Memory B cell (primary cell): ENCODE measurements at places on chromosomes 16 and 17.

- no peak overlapping the region for H3K27ac ChIP-seq
- DNase-seq: no peak
- H3K4me1 ChIP-seq: peaks cover 12% of the 10 kb centered on the region
- H3K4me3 ChIP-seq: no peak overlapping the region
These were observed 13.0 kb downstream of the PITPNC1 start for GRCh38 chr17:67390006-67390645.

- H3K36me3 ChIP-seq: no peaks in the 10 kb centered on the region
- no peak overlapping the region for H3K27ac ChIP-seq
- peaks cover 6% of the 10 kb centered on the region for H3K4me1 ChIP-seq
- no peaks in the 10 kb centered on the region for H3K27me3 ChIP-seq
- peak overlapping the region; percentile 31 for H3K4me3 ChIP-seq
- DNase-seq: no peak
These were observed 46.4 kb downstream of the SLFN5 start for GRCh38 chr17:35289222-35289621.

DNA sequence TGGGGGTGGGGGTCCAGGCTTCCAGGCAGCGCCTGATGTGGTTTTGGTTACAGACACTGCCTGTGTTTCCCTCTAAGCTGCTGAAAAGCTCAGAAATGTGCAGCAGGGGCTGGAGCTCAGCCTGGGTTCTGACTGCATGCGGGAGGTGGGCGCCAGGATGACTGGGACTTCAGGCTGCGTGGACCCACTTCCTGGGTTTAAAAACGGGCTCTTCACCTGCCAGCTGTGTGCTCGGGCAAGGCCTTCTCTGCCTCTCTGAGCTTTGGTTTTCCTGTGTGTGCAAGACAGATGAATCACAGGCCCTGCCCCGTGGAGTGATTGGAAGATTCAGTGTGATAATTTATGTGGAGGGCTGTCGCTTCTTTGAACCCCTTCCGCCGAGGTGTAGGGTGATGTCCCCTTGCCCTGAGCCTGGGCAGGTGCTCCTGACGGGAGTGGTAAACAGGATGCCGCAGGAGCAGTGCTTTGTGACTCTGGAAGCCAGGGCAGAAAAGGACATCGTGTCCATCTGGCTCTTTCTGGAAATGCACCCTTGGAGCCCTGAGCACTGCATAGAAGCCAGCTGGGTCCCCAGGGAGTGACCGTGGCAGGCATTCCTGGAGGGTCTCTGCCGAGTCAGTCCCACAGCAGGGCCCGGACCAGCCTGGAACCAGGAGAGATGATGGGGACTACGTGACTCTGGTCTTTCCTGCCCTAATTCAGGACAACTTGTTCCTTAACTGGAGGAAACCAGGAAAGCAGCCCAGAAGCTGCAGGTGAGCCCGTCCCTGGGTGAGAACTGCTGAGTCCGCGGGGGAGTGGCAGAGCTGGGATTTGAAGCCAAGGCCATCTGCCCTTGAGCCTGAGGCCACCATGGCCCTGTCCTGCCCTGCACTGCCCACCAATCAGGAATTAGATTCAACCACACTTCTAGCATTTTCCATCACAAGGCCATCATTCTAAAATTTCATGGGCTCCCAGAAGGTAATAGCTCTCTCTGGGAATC lies 28.5 kb upstream of the SLC7A5 start:
- H3K4me3 ChIP-seq: no peak overlapping the region
- no peak for DNase-seq
- no peak overlapping the region for H3K27ac ChIP-seq
- peaks cover 4% of the 10 kb centered on the region for H3K27me3 ChIP-seq
- no peaks in the 10 kb centered on the region for H3K36me3 ChIP-seq

DNA sequence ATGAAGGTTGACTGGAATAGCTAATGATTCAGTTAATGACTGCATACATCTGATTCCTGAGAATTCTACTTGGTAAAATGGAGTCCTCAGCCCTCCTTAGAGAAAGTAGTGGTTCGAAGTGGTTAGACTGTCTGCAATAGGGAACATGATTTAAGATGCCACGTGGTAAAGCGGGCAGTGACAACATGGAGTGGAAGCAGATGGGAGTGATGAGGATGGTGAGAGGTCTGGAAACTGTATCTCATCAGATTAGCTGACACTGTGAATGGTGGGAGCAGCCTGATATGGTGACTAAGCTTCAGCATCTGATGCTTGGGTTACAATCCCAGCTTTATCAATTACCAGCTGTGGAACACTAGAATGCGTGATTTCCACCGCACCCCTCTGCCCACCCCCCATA lies 8.4 kb downstream of the CDH11 start:
- no peaks in the 10 kb centered on the region for H3K27me3 ChIP-seq
- no peak overlapping the region for H3K4me3 ChIP-seq
- no peaks in the 10 kb centered on the region for H3K36me3 ChIP-seq
- DNase-seq: no peak

DNA sequence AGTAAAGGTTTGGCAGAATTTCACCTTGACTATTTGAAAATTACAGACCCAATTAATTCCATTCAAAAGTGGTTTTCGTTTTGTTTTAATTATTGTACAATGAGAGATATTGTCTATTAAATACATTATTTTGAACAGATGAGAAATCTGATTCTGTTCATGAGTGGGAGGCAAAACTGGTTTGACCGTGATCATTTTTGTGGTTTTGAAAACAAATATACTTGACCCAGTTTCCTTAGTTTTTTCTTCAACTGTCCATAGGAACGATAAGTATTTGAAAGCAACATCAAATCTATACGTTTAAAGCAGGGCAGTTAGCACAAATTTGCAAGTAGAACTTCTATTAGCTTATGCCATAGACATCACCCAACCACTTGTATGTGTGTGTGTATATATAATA lies 72.6 kb downstream of the CDK12 start:
- H3K36me3 ChIP-seq: peaks cover 12% of the 10 kb centered on the region
- no peak overlapping the region for H3K4me3 ChIP-seq
- no peak overlapping the region for H3K27ac ChIP-seq
- DNase-seq: no peak

DNA sequence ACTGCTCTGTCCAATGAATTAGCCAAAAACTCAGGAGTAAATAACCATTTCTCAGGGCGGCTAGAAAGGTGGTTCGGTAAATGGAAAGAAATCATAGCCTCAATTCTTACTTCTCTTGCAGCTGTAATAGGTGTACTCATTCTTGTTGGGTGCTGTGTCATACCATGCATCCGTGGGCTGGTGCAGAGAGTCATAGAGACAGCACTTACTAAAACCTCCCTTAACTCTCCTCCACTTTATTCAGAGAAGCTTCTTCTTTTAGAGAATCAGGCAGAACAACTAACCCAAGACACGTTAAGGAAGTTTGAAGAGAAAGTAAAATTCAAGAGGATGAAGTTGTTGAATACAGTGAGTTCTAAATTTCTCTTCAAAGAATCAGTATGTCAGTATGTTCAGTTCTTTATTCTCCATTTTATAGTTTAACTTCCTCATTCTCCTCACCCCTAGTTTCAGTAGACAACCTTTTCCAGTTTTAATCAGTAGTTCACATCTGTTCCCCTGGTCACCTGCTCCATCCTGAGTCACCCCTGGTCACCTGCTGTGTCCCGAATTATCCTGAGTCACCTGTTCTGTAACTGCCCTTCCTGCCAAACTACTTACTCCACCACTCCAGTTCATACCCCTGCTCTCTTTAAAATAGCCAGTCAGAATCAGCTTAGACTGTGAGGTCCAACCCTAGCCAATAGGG lies 85.9 kb downstream of the EMP2 start:
- DNase-seq: no peak
- no peaks in the 10 kb centered on the region for H3K4me1 ChIP-seq
- H3K27me3 ChIP-seq: no peaks in the 10 kb centered on the region
- H3K27ac ChIP-seq: no peak overlapping the region

DNA sequence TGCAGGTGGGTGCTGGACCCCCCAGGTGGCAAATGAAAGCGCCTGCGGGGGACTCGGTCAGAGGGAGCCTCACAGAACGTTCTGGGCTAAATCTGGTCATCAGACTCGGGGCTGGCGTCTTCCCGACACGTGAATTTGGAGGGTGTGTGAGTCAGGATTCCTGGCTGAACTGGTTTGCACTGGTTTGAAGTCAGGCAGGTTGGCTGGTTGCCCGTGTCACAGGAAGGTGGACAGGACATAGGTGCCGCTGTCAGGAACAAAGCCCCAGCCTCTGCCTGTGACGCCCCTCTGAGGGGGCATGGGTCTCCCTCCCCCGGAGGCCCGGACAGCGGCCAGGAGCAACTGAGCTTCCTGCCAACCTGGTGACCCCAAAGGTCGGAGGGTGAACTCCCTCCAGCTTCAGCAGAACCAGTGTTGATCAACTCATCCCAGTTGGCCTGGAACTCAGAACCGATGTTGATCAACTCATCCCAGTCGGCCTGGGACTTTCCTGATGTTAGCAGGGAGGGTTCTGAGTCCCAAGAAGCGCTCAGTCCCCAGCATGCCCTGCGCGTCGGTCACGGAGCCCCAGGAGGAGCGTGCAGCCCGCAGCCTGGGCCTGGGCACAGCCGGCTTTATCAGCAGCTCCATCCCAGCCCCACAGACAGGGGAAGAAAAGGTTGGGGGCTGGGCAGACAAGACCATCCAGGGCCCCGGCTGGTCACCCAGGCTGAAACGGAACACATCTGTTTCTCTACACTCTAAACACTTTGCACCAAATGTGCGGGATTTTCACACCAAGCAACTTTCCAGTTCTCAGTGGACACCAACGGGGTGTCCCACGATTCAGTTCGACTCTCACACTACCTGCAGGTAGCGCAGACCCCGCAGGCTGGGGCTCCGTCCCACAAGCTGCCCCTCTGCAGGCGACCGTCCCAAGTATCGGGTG lies 14.4 kb upstream of the METRNL start:
- H3K4me1 ChIP-seq: peaks cover 3% of the 10 kb centered on the region
- no peaks in the 10 kb centered on the region for H3K36me3 ChIP-seq
- peaks cover 10% of the 10 kb centered on the region for H3K27me3 ChIP-seq
- H3K27ac ChIP-seq: no peak overlapping the region
- H3K4me3 ChIP-seq: no peak overlapping the region

GRCh38 chr16:74677868-74678267 lies 11.2 kb upstream of the RFWD3 start:
- H3K36me3 ChIP-seq: peaks cover 30% of the 10 kb centered on the region
- no peaks in the 10 kb centered on the region for H3K27me3 ChIP-seq
- H3K4me3 ChIP-seq: no peak overlapping the region
- H3K27ac ChIP-seq: no peak overlapping the region

DNA sequence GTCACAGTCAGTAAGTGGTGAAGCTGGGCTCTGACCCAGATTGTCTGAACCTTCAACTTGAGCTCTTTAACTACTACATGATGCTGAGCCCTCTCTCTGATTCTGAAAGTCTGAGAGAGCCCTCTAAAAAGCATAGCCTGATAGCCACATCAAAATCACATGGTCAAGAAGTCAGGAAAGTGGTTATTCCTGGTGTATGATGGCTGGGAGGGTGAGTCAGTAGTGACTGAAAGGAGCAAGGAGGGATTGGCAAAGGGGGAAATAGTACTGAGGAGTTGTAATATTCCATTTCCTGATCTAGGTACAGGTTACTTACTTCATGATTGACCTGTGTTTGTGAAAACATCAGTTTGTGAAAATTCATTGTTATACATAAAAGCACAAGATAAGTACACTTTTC lies 89.1 kb downstream of the SSH2 start:
- DNase-seq: no peak
- no peaks in the 10 kb centered on the region for H3K27me3 ChIP-seq
- no peak overlapping the region for H3K27ac ChIP-seq
- H3K4me3 ChIP-seq: no peak overlapping the region
- H3K36me3 ChIP-seq: peaks cover 9% of the 10 kb centered on the region

DNA sequence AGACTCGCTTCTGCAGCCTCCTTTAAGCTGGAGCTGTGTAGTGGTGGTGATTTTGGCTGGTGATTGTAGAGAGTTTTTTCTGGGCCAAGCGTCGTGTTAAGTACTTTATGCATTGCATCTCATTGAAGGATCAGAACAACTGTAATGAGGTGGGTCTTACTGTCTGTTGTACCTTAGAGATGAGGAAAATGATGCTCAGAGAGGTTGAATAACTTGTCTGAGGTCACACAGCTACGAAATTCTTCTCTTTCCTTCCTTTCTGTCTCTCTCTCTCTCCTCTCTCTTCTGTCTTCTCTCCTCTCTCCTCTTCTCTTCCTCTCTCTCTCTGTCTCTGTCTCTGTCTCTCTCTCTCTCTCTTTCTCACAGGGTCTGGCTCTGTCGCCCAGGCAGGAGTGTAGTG lies 82.8 kb downstream of the CNGB1 start:
- no peak overlapping the region for H3K27ac ChIP-seq
- peaks cover 1% of the 10 kb centered on the region for H3K36me3 ChIP-seq
- no peak for DNase-seq
- H3K4me3 ChIP-seq: no peak overlapping the region
- peaks cover 49% of the 10 kb centered on the region for H3K27me3 ChIP-seq
- no peaks in the 10 kb centered on the region for H3K4me1 ChIP-seq

DNA sequence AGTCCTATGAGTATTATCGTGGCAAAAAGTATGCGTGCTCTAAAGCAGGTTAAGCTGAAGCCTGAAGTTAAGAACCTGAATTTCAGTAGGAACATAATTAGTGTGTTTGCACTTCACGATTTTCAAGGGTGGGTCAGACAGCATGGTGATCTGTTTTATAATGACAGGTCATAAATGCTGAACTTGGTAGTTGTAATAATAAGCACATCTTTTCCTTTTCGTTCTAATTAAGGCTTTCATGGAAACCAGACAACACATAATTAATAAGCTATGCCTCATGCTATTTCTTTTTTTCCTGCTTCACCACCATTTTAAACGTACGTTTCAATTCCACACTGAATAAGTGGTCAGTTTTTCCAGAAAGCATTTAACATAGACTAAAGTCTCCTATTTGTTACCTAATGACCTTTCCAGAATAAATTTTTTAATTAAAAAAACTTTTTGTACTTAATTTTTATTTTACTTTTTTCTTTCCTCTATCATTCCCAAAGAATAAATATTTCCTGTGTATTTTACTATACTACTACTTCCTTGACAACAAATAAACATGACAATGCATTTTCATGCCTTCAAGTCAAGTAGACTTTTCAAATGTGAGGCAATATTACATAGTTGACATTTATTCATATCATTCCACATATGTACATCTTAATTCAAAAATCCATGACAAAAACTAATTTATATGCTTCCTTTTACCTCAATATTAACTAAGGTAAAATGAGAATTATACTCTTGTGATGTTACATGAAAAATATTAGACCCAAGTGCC lies 22.4 kb downstream of the CMC2 start:
- H3K27me3 ChIP-seq: no peaks in the 10 kb centered on the region
- peaks cover 6% of the 10 kb centered on the region for H3K4me1 ChIP-seq
- H3K4me3 ChIP-seq: no peak overlapping the region
- no peak overlapping the region for H3K27ac ChIP-seq
